ENCODE measurements at places on chromosomes 16 and 17. TPM values are rescaled to one million over a fixed set of nuclear protein-coding genes. Genes with fewer than 3 reads are reported as not detected.

GRCh38 chr17:73910206-73910605 is 266.0 kb upstream of the SDK2 start:
- DNase-seq, result no peak

DNA sequence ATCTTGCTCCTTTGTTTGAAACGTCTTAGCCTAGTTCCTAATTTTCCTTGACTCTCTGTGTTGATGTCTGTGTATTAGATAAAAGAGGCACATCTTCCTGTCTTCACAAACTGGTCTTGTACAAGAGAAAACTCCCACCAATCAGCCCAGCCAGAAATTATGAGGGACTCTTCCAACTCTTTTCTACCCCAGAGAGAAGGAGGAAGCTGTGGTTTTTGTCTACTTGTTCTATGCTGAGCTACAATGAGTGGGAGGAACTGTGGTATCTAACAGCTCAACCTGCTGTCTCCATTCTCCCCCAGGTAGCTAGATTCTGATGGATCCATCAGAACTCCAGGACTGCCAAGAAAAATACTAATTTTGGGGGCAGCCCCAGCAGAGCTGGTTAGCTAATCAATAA is 392.5 kb downstream of the HS3ST3B1 start:
- DNase-seq, result no peak

GRCh38 chr17:8836821-8837562 is 30.5 kb downstream of the PIK3R6 start:
- no peak for DNase-seq

- DNase-seq, result peak; percentile 37
Measured at GRCh38 chr17:33674685-33675084, 381.6 kb upstream of the ASIC2 start.

DNA sequence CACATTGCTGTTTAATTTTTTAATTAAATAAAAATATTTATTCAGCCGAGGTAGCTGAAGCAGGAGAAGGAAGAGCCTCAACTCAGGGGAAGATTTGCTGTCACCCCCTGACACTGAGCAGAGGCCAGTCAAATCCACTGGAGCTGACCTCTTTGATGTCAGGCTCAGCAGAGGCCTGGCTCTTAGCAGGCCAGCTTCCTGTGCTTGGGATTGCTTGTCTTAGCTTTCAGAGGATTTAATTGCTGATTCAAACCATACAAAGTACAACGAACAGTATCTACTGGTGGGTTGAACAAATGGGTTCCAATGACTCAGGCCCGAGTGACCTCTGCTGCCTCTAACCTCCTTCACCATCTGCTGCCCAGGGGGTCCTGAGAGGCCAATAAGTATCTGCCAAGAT is 417.0 kb upstream of the HSBP1 start:
- DNase-seq, result no peak

Gene CDH1
- polyA plus RNA-seq, result 114 TPM

Gene CLEC10A
- polyA plus RNA-seq, result 2.2 TPM

Gene NPIPB8
- polyA plus RNA-seq, result 2.1 TPM

GRCh38 chr17:16943541-16944333 is 28.2 kb downstream of the TNFRSF13B start:
- no peak for DNase-seq

DNA sequence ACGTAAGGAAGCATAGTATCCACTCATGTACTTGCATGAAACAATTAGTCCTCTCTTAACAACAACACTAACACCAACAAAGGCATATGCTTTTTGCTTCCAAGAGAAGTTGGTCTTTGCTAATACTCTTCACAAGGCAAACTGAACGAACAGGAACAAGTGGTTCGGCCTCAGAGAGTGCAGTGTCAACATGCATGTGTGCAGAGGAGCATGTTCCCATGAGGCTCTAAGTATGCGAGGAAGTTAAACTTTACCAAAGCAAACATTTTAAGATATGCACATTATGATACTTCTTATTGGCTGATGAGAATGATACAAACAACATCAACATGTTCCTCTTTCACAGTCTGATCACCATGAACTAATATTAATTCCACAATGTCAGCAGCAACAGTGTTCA is 285.3 kb upstream of the IRX5 start:
- DNase-seq, result no peak

Measured in renal cortex interstitium (tissue), 15 donors.